Stimulated activated CD4-positive, alpha-beta T cell treated with anti-CD3 and anti-CD28 coated beads, Interleukin-12 subunit alpha, Interleukin-12 subunit beta, amount 100 ng/mL, for 24 hours (primary cell): ENCODE measurements at places on chromosomes 6 and 20.

DNA sequence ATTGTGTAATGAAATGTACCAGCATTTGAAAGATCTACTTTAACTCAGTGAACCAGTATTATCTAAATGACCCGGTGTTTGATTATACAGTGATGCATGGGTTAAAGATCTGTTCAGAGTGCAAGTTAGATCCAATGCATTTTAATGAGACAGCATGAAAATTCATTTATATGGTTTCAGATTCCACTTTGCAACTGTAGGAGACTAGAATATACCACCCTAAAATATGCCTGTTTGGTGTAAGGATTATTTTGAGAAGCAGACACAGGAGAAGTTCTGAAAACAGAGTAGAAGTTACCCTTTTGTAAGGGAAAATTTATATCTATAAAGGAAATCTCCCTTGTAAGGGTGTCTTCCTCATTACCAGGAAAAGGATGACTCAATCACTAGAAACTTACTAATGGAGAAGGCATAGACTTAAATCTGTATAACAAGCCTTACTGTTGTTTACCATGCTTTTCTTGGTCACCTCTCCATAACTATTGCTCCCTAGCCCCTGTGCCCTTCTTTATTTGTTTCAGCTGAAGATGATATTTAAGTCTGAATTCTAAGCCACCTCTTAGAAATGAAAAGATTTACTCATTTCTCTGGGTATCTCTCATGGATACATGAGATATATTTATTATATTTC, 105.4 kb downstream of the NCOA3 start:
- no peak for DNase-seq

DNA sequence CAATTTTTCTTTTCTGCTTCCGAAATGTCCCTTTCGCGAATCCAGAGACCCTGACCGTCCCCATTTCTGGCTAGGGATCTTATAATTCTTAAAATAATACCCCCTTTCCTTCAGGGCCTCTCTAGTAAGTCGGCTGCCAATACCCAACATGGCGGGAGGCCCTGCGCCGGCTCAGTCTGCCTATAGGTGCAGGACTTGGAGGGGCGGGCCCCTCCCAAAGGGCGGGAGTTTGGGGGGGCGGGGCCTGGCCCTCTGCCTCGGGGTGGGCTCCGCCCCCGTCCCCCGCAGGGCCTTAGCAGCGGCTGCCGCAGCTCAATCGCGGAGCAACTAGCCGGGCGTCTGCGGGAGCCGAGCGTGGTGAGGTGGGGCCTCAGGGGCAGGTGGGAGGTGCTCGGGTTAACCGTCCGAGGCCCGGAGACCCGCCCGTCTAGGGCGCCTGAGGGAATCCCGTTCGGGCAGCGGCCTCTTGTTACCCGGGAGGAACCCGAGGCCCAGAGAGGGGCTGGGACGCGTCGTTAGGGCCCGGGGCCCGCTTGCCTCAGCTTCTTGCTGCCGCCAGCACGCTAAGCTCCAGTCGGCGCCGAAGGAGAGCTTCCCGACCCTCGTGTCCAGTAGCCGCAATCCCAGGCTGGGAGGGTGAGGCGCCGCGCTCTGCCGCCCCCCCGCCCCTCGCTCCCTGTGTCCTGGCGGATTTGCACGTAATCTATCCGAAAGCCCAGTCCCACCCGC, at the start of gene CEP250:
TSS of gene CEP250 (plus strand) at position 718 of the 729 bp plus-strand sequence. CDS start 6,770 bp downstream, outside the sequence.
- DNase-seq = peak; percentile 84

GRCh38 chr6:27505209-27506027, 32.5 kb upstream of the ZNF184 start:
- DNase-seq = peak; percentile 35

DNA sequence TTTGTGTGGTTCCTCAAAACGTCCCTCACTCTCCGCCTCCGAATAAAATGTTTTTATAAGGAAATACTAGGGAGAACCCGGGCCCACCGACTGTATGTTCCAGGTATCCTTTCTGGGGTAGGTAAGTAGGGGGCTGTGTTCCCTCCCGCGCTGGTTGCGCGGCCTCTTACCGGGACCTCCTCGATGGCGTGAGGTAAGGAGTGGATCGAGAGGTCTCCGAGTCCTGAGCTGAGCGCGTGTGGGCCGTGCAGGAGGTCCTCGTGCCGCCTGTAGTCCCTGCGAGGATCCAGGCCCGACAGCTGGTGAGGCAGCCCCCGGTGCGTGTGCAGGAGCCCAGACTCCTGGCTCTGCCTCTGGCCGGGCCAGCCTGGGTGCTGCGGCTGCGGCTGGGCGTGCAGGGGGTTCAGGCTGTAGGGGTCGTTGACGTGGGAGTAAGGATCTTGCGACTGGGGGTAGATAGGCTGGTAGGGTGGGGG, 5.1 kb downstream of the TFAP2A start:
- no peak for DNase-seq

DNA sequence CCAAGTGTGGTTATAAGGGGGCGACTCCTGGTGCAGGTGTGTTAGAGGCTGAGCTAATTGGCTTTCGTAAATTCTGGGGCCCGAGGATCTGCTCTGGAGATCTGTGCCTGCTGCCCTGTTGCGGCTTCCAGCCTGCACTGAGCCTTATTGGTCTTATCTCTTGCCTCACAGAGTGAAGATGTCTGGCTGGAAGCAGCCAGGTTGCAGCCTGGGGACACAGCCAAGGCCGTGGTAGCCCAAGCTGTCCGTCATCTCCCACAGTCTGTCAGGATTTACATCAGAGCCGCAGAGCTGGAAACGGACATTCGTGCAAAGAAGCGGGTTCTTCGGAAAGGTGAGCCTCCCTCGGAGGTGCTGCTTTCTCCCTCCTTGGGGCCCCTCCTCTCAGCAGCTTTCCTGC, 20.0 kb downstream of the PRPF6 start:
- no peak for DNase-seq

DNA sequence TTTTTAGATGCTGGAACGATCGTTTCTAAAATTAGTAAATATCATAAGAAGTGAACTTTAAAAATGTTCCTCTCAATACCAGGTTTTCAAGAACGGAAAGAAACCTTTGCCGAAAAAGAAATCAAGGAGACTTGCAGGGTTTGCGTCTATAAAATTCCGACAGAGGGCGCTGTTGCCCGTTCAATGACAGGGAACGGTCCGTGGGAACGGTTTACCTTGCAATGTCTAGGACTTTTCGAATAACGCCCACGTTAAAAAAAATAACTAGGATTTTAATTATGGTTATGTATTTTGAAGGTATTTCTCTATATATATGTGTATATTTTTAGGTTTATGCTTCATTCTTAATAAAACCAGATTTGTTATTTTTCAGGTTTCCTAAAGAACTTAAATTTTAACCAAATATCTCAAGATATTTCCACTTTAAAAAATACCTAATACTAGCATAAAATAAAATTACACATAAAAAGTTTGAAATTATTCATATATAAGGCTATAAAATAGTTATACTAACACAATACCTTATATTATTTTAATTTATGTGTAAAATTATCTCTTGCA, 2.5 kb upstream of the TFAP2B start:
- DNase-seq = peak; percentile 66

GRCh38 chr6:40336296-40336695, 250.9 kb downstream of the LRFN2 start:
- DNase-seq = no peak

DNA sequence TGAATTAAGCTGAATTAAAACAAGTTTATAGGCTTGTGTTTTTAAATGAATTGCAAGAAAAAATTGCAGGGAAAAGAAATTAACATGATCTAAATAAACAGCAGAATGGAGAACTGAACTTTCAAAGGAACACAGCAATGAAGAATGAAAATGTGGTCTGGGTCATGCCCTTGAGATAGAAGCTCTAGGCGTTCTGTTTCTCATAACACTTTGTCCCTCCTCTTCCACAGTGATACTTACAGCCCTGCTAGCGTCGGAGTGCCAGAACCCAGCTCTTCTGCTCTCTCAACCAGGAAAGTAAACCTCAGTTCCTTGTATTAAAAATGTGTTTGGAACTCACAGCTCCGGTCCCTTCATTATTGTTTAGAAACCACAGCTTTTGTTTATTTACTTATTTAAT, 11.4 kb downstream of the HMGCLL1 start:
- no peak for DNase-seq

DNA sequence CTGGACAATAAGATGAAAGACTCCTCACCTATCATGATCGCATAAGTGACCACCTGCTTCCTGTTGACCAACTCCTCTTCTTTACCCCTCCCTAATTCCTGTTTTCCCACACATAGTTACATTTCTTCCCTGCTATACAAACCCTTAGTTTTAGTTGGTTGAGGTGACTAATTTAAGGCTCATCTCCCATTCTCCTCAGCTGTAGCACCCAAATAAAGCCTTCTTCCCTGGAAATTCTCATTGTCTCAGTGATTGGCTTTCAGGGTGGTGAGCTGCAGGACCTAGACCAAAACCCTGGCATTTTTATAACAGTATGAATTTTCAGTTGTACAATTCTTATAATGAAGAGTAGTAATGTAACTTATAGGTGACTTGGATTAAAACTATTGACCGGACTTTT, 2.1 kb downstream of the FKBP1C start:
- DNase-seq = no peak

DNA sequence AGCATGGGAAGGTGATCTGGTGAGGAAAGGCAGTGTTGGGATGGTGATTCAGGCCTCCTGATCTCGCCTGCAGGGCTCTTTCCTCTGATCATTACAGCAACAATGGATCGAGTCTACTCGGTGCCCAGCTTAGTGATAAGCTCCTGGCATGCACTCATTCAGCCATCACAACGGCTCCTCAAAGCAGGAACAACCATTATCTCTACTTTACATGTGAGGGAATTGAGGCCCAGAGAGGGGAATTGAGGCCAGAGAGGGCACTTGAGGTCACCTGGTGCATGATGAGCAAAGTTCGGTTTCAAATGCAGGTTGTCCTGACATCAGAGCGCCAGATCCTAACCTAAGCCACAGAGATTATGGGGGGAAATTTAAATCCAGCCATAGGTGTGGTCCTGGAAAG, 42.0 kb upstream of the BPIFA2 start:
- DNase-seq = no peak

- DNase-seq = no peak
Observed at GRCh38 chr20:8094850-8095249, 37.2 kb upstream of the PLCB1 start.

DNA sequence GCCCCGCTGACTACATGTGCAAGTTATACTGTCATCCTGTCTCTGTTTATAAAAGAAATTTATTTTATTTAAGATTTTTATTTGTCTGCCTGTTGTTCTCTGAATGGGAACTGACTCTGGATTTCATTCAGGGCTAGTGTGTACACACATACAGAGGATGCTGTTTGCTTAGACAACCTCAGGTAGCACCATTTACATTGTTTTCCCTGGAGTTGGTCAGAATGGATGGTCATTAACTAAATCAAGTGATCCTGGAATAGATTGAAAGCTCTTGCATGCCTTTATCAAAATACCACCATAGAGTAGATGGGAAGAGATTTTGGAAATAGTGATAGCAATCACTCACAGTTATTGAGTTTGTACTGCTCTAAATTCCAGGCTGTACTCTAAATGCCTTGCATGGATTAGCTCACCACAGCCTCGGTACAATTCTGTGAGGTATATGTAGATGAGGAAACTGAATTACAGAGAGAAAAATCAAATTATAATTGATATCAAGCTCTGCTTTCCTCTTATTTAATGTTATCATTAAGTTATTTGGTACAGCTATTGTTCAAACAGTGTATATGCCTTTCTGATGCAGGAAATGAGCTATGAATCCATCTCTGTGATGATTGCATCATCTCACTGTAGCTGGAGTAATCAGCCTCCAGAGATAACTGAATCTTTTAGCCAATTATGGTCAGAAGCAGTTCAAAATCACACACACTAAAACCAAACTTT, 51.9 kb downstream of the RNF217 start:
- no peak for DNase-seq

DNA sequence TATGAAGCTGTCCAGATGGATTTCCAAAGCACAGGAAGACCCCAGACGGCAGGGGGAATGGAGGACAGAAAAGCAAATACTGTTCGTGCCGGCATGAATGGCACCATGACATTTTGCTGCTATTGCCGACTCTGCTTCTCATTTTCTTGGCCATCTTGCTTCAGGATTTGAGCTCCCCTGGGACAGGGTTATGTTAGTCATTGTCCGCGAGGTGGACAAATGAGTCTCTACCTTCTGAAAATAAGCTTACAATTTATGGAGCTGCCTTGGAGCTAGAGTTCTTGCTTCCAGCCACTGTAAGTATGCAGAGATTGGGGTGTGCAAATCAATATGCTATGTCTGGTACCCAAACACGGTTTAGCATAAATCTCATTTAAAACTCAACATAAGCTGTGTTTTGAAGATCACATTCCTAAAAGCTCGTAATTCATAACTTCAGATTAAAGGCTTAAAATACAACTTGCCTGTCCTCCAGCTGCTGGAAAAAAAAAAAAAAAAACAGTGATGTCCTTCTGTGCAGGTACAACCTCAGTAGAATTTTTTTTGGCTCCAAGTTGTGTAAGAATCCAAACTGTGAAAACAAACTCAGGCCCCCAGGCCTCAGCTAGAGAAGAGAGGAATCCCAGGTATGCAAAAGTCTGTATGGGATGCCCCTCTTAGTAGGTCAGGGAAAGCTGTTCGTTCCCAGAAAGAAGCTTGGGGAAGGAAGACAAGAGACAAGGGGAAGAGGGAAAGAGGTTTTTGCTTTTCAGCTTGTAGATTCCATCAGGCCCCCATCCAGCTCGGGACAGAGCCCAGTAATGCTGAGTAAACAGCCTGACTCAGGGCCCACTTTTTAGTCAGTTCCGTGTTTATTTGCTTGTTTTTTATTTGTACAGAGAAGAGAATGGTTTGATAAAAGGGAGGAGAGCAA, 184.2 kb upstream of the FOXA2 start:
- no peak for DNase-seq

- DNase-seq = no peak
Observed at GRCh38 chr6:33627876-33628275, 6.8 kb downstream of the ITPR3 start.
